ENCODE measurements at places on chromosomes 4 and X.

- DNase-seq: no peak
Measured at GRCh38 chrX:153519569-153520286, 2.3 kb downstream of the ATP2B3 start.

DNA sequence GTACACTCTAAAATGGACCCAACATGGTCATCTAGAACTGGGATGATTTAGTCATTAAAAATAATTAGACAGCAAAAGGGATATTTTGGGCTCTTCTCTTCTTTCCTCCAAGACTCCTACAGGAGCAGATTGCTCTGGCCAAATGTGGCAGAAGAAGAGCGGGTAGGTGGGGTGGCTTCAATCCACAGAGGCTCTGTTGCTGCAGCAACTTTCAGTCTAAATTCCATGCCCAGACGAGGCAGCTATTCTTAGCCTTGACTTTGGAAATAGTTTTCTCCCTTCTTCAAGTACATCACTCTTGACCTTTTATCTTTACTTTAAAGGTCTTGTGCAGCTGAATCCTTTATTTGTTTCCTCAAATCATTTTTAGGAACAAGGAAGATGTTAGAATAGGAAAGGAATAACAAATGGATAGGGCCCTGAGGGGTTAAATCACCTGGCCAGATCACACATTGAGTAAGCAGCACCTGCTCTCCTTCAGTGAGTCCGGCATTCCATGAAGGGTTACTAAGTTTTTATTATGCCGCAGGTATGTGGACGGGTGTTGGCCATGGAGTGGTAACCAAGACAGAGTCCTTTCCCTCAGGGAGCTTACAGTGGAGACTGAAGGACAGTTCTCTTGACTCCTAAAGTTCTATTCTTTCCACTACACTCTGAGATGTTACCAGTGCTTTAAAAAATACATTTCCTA, 19.3 kb upstream of the SORBS2 start:
- no peak for DNase-seq

DNA sequence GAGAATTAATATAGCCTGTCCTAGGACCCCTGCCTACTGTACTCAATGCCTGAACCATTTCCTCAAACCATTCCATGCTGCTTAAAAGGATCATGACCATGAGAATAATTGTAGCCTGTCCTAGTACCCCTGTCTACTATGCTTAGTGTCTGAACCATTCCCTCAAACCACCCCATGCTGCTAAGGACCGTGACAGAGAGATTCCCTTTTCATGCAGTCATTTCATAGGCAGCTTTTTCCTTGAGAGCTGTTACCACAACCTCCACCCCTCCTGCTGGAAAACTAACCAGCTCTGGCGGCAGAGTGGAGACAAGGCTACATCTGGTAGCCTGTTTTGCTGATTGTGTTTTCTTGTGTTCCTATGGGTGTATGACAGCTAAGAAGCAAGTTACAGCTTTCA, 174.9 kb upstream of the SMARCAD1 start:
- DNase-seq: no peak

GRCh38 chr4:99943904-99944437, 2.4 kb downstream of the DNAJB14 start:
- no peak for DNase-seq

DNA sequence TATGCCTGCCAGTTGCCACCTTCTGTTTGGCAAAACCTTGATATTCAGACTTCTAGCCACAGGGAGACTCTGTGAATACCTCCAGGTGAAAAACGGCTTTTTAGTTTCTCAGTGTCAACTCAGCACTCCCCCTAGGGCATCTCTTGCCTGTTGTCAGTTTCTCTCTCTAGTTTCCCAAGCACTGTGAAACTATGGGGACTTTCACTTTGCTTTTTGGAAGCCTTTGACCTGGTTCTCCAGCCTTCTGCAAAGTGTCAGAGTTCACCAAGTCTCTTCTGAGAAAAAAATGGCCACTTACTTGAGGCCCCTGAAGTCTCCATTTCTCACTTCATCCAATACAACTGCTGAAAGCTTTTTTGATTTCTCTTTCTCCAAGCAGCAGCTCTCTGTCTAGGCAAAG, 521.5 kb downstream of the INPP4B start:
- DNase-seq: no peak

DNA sequence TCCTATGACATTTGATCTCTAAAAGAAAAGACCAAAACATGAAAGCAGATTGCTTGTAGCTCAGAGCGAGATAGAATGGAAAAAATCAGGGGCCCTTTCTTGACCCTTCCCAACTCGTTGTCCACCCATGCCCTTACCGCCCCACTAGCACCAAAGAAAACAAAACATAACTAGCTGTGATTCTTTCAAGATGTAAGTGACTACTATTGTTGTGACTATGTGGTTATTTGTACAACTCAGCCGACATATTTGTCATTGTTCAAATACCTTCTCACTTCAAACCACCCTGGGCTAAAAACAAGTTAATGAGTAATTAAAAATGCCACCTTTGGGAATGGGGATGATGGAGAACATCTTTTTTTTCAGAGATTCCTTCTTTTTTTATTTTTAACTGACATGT, 171.2 kb upstream of the GPC4 start:
- no peak for DNase-seq

- DNase-seq: no peak
Measured at GRCh38 chr4:801436-802124, 24.3 kb downstream of the CPLX1 start.

DNA sequence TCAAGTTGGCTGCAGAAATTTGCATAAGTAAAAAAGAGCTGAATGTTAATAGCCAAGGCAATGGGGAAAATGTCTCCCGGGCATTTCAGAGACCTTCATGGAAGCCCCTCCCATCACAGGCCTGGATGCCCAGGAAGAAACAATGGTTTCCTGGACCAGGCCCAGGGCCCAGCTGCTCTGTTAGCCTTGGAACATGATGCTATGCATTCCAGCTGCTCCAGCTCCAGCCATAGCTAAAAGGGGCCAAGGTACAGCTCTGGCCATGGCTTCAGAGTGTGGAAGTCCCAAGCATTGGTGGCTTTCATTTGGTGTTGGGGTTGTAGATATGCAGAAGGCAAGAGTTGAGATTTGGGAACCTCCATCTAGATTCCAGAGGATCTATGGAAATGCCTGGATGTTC, 508.3 kb downstream of the SPRY1 start:
- no peak for DNase-seq

Measured in activated CD8-positive, alpha-beta memory T cell treated with anti-CD3 and anti-CD28 coated beads, Interleukin-2, amount 10 ng/mL, durations not matched to agents 7 days and 5 days (primary cell).